ENCODE measurements at places on chromosomes 12 and 14.

- DNase-seq, result peak; percentile 93
Measured at GRCh38 chr14:45679853-45680252, 426.9 kb upstream of the MIS18BP1 start.

DNA sequence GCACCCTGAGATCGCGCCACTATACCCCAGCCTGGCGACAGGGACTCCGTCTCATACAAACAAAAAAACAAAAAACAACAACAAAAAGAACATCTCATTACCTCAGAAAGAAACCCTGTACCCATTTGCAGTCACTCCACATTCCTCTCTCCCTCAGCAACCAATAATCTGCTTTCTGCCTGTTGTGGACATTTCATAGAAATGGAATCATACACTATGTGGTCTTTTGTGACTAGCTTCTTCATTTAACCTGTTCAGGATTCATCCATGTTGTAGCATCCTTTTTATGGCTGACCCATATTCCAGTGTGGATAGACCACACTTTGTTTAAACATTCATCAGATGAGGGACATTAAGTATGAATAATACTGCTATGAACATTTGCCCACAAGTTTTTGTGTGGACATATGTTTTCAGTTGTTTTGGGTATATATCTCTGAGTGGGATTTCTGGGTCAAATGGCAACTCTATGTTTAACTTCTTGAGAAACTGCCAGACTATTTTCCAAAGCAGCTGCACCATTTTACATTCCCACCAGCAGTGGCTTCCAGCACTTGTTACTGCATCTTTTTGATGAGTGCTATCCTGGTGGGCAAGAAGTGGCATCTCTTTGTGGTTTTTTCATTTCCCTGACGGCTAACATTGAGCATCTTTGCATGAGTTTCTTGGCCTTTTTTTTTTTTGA is 5.9 kb upstream of the RCOR1 start:
- DNase-seq, result peak; percentile 64

- no peak for DNase-seq
Measured at GRCh38 chr12:128783129-128783574, 40.6 kb downstream of the SLC15A4 start.

GRCh38 chr14:103638594-103638993 is 9.6 kb downstream of the KLC1 start:
- no peak for DNase-seq

- peak; percentile 31 for DNase-seq
Measured at GRCh38 chr12:14373217-14373616, 7.7 kb downstream of the ATF7IP start.

All from fibroblast of skin of scalp (primary cell).